ENCODE measurements at places on chromosomes 3 and 15. TPM values are rescaled to one million over a fixed set of nuclear protein-coding genes. Genes with fewer than 3 reads are reported as not detected.

DNA sequence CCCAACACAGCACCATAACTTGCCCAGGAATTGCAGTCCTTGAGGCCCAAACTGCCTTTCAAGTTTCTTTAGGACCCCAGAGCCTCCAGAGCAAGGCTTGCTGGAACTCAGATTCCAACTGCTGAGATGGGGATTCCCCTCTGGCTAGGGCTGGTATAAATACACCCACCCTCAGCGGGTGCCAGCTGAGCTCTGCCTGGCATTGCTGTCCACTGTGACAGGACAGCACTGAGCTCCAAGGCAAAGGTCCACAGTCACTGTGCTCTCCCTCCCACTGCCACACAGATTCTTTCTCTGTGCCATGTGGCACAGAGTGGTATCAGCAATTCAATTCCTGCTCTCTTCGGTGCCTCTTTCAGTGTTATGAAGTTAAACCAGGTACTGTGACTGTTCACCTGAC lies 304.2 kb upstream of the LMCD1 start:
- no peaks in the 10 kb centered on the region for H3K27me3 ChIP-seq
- no peaks in the 10 kb centered on the region for H3K36me3 ChIP-seq
- no peak overlapping the region for H3K4me3 ChIP-seq
- DNase-seq, result no peak
- no peaks in the 10 kb centered on the region for H3K4me1 ChIP-seq
- H3K27ac ChIP-seq, result no peak overlapping the region

DNA sequence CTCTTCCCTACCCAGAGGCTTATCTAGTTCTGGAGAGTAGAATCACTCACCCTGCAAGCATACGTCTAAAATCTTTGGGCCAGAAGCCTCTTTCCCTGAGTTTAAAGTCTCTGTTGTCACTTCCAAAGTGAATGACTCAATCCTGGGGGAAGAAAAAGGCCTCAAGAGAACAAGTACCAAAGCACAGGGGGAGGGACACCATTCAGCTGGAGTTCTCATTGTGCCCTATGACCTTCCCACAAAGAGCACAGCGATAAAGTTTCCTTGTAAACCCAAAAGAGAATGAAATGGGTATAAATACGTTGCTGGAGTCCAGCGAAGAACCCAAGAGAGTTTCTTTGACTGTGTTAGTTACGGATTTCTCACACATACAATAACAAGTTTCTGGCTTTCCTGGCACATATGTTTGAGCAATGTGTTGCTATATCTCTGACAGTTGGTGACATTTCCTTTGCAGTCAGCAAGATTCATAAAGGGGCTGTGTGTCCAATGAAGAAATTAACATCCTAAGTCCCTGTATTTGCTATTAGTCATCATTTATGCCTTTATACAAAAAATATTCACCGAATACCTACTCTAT lies 107.3 kb upstream of the PTPRG start:
- no peaks in the 10 kb centered on the region for H3K36me3 ChIP-seq
- DNase-seq, result no peak
- no peak overlapping the region for H3K4me3 ChIP-seq
- no peaks in the 10 kb centered on the region for H3K27me3 ChIP-seq

- no peak for DNase-seq
- no peaks in the 10 kb centered on the region for H3K27me3 ChIP-seq
- H3K36me3 ChIP-seq, result no peaks in the 10 kb centered on the region
Observed at GRCh38 chr15:38843051-38843501, 278.5 kb upstream of the RASGRP1 start.

- H3K4me1 ChIP-seq, result no peaks in the 10 kb centered on the region
- H3K27ac ChIP-seq, result no peak overlapping the region
- H3K4me3 ChIP-seq, result no peak overlapping the region
- no peaks in the 10 kb centered on the region for H3K36me3 ChIP-seq
Observed at GRCh38 chr15:91465696-91466095, 365.6 kb downstream of the SV2B start.

Gene EXD1
- 20.7 TPM for total RNA-seq

Gene ADPRH
- 8.6 TPM for total RNA-seq

Measured in testis (tissue), 5 donors.